ENCODE measurements at places on chromosomes 6 and 20. TPM values are rescaled to one million over a fixed set of nuclear protein-coding genes. Genes with fewer than 3 reads are reported as not detected.

DNA sequence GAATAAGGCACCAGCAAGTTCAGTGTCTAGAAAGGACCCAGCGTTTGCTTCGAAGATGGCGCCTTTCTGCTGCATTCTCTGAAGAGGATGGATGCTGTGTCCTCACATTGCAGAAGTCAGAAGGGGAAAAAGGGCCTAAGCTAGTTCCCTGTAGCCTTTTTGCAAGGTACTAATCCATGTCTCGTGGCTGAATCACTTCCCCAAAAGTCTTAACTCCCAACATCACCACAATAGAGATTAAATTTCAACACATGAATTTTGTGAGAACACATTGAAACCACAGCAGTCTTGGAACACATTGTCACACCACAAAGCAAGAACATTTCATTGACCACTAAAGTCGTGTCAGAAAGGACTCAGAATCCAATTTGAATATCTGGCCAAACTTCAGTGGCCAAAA is 42.1 kb downstream of the KLHL31 start:
- H3K36me3 ChIP-seq, result no peaks in the 10 kb centered on the region
- H3K27ac ChIP-seq, result no peak overlapping the region
- peaks cover 1% of the 10 kb centered on the region for H3K27me3 ChIP-seq
- no peak for DNase-seq
- no peak overlapping the region for H3K4me3 ChIP-seq
- peaks cover 2% of the 10 kb centered on the region for H3K4me1 ChIP-seq

DNA sequence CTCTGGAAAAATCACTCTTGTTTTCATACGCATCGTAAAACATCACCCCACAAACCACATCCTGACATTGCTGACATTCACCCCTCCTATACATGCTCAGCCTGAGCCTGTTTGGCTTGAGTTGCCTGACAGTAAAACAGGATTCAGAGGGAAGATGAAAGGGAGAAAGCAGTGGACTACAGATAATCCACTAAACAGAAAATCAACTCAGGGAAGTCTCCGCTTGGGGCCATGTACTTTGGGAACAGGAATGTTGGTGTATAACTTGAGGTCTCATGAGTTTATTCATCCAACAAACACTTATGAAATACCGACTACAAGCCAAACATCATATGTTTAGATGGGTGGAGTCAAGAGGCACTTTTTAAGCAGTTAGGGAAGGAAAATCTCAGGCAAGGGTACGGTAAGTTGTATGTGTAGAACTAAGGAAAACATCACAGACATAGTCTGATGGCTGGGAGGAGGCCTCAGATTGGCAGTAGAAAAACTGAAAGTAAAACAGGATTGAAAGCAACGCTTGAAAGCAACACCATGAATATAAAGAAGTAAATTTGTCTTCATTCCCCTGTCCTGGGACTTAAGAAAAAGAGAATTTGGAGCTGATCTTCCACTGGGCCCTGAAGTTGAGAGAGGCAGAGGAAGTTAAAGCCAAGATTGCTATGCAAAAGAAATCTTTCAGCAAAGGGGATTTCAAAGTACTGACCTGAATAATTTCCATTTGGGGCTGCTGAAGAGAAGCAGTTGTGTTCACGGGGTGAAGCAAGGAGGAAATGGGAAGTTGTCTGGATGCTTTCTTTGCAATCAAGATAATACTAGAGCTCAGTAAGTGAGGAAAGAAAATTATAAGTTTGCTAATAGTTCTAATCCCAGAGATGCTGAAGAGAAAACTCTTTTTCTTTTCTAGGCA is 28.8 kb downstream of the PDE7B start:
- H3K36me3 ChIP-seq, result peaks cover 10% of the 10 kb centered on the region
- peaks cover 54% of the 10 kb centered on the region for H3K4me1 ChIP-seq
- peak overlapping the region; percentile 98 for H3K27ac ChIP-seq
- H3K4me3 ChIP-seq, result peak overlapping the region; percentile 81

- H3K27ac ChIP-seq, result no peak overlapping the region
- DNase-seq, result no peak
- no peak overlapping the region for H3K4me3 ChIP-seq
- H3K27me3 ChIP-seq, result no peaks in the 10 kb centered on the region
- peaks cover 17% of the 10 kb centered on the region for H3K36me3 ChIP-seq
These were observed 12.1 kb upstream of the ZBP1 start for GRCh38 chr20:57632286-57632685.

GRCh38 chr20:16624106-16624505 is 50.9 kb upstream of the KIF16B start:
- no peak overlapping the region for H3K27ac ChIP-seq
- H3K4me3 ChIP-seq, result no peak overlapping the region
- H3K36me3 ChIP-seq, result no peaks in the 10 kb centered on the region
- no peaks in the 10 kb centered on the region for H3K4me1 ChIP-seq

DNA sequence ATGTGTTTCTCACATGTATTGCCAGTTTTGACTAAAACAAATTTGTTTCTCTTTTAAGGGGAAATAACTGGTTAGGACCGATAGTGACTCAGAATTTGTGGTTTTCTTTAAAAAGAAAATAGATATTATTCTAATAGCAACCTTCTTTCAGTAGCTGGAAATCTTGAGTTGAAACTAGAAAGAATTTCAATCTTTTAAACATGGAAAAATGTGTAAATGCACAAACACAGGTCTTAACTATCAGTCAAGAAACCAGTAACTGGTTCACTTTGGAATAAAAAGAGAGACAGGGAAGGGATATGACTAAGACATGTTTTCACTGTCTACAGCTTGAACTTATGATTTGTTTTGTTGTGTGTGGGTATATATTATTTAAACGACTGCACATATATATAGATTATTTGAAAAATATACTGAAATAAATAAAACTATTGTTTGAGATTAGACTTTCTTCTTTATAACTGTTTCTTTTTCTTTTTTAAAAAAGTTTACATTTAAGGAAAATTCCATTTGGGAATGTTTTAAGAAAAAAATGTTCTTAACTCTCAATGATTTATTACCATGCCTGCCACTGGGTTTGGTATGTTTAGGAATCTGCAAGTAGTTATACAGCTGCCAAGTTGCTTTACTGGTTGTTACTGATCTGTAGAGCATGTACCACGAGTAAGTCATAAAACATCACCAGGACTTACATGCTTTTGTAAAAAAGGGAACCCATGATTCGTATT is 753.3 kb upstream of the MARCKS start:
- H3K4me1 ChIP-seq, result no peaks in the 10 kb centered on the region
- no peaks in the 10 kb centered on the region for H3K36me3 ChIP-seq
- H3K27ac ChIP-seq, result no peak overlapping the region
- no peak overlapping the region for H3K4me3 ChIP-seq

GRCh38 chr6:9543649-9544048 is 871.2 kb downstream of the TFAP2A start:
- no peak for DNase-seq
- H3K4me1 ChIP-seq, result no peaks in the 10 kb centered on the region
- H3K27me3 ChIP-seq, result no peaks in the 10 kb centered on the region
- no peak overlapping the region for H3K27ac ChIP-seq
- H3K4me3 ChIP-seq, result no peak overlapping the region

DNA sequence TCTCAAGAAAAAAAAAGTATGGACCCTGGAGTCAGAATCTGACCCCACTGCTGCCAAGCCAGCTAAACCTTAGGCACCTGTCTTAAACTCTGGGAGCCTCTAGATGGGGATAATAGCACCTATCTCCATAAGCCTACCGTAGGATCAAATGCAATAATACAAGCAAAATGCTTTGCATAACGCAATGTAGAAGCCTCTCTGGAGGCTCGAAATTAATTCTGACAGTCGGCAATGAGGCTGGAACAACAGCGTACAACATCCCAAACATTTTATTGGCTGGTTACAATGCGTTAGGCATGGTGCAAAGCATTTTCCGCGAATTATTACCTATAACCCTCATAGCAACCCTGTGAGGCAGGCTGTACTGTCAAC is 521 bp downstream of the CDK5RAP1 start:
- H3K36me3 ChIP-seq, result peaks cover 4% of the 10 kb centered on the region
- H3K27me3 ChIP-seq, result no peaks in the 10 kb centered on the region
- peak overlapping the region; percentile 89 for H3K27ac ChIP-seq
- no peak for DNase-seq
- peak overlapping the region; percentile 95 for H3K4me3 ChIP-seq
- peaks cover 45% of the 10 kb centered on the region for H3K4me1 ChIP-seq

GRCh38 chr20:8254911-8255582 is 123.0 kb downstream of the PLCB1 start:
- no peak overlapping the region for H3K4me3 ChIP-seq
- H3K4me1 ChIP-seq, result peaks cover 4% of the 10 kb centered on the region
- H3K27me3 ChIP-seq, result no peaks in the 10 kb centered on the region
- no peaks in the 10 kb centered on the region for H3K36me3 ChIP-seq

HLA-DMB gene
- total RNA-seq, result 4.6 TPM

KAT14 gene
- total RNA-seq, result 16.7 TPM

LY6G6D gene
- total RNA-seq, result not detected

SYNDIG1 gene
- total RNA-seq, result not detected

TULP1 gene
- not detected for total RNA-seq

ASF1A gene
- total RNA-seq, result 42.7 TPM

MLIP gene
- not detected for total RNA-seq

All from activated naive CD8-positive, alpha-beta T cell treated with anti-CD3 and anti-CD28 coated beads for 36 hours (primary cell).